ENCODE measurements at places on chromosomes 3 and 15. TPM values are rescaled to one million over a fixed set of nuclear protein-coding genes. Genes with fewer than 3 reads are reported as not detected.
A peak's percentile ranks its signal among the peaks of the same experiment; 100 is the strongest.

Gene UMPS
- 35.6 TPM for total RNA-seq

GRCh38 chr15:70976851-70977250 lies 84.2 kb downstream of the LRRC49 start:
- no peak overlapping the region for H3K4me3 ChIP-seq
- H3K36me3 ChIP-seq, result no peaks in the 10 kb centered on the region
- no peak overlapping the region for H3K27ac ChIP-seq
- H3K27me3 ChIP-seq, result no peaks in the 10 kb centered on the region

DNA sequence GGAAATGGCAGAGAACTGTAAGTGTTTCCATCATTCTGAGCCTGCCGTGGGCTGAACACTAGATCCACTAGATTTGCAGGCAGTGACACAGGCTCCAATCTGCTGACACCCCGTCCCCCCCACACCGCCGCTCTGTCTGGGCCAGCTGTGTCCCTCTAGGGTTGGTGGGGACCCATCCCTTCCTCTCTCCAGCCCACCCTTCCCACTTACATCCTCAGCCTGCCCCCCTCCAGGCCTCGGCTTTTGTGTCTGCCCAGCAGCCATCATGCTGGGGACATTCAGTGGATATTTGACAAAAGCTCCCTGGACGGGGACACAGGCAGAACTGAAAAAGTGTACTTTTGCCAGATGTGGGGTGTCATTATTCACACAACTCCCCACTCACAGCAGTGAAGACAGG lies 10.7 kb upstream of the LRRK1 start:
- DNase-seq, result no peak
- no peaks in the 10 kb centered on the region for H3K4me1 ChIP-seq
- H3K27me3 ChIP-seq, result no peaks in the 10 kb centered on the region

GRCh38 chr3:170869645-170870593 lies at the start of gene RPL22L1:
Gene RPL22L1, minus strand, starts transcription at chr3:170870195. Its CDS starts 28 bp downstream, at chr3:170870167.
- H3K4me3 ChIP-seq, result peak within 1 kb of the TSS; percentile 92
- H3K4me1 ChIP-seq, result peaks cover 35% of the 10 kb centered on the region
- H3K27ac ChIP-seq, result peak within 1 kb of the TSS; percentile 94
- no peaks in the 10 kb centered on the region for H3K27me3 ChIP-seq
- H3K36me3 ChIP-seq, result peaks cover 41% of the 10 kb centered on the region
- DNase-seq, result peak; percentile 96

GRCh38 chr15:71409541-71409940 lies 294.3 kb downstream of the THSD4 start:
- H3K4me1 ChIP-seq, result no peaks in the 10 kb centered on the region
- H3K36me3 ChIP-seq, result no peaks in the 10 kb centered on the region
- DNase-seq, result no peak
- H3K4me3 ChIP-seq, result no peak overlapping the region
- H3K27me3 ChIP-seq, result no peaks in the 10 kb centered on the region
- H3K27ac ChIP-seq, result no peak overlapping the region

- DNase-seq, result no peak
- H3K27me3 ChIP-seq, result no peaks in the 10 kb centered on the region
- no peak overlapping the region for H3K4me3 ChIP-seq
These were observed 78.3 kb upstream of the ZPLD1 start for GRCh38 chr3:102356506-102356905.

- DNase-seq, result no peak
- no peaks in the 10 kb centered on the region for H3K4me1 ChIP-seq
- H3K27me3 ChIP-seq, result no peaks in the 10 kb centered on the region
- H3K36me3 ChIP-seq, result no peaks in the 10 kb centered on the region
- no peak overlapping the region for H3K27ac ChIP-seq
- H3K4me3 ChIP-seq, result no peak overlapping the region
These were observed 37.4 kb upstream of the ARPP21 start for GRCh38 chr3:35601959-35602358.
